ENCODE measurements at places on chromosomes 5 and 9.

DNA sequence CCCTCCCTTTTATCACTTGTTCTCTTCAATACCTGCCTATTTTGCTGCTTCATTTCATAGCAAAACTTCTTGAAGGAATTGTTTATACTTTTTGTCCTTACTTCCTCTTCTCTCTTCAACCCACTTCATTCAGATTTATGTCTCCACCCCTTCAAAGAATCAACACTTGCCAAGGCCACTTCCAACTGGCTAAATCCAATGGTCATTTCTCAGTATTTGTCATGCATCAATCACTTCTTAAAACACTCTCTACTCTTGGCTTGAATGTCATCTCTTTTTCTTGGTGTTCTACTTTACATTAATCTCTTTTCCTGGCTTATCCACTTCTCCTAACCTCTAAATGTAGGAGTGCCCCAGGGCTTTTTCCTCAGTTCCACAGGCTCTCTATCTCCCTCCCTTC, 8.3 kb upstream of the FCHO2 start:
- DNase-seq: no peak

GRCh38 chr5:175544586-175544985, 66.2 kb downstream of the SFXN1 start:
- DNase-seq: no peak

GRCh38 chr5:41809128-41809527, 61.1 kb downstream of the OXCT1 start:
- no peak for DNase-seq

- no peak for DNase-seq
Observed at GRCh38 chr5:132076202-132076830, 2.7 kb downstream of the CSF2 start.

- DNase-seq: no peak
Observed at GRCh38 chr5:107251151-107251550, 419.6 kb downstream of the EFNA5 start.

- DNase-seq: no peak
Observed at GRCh38 chr5:136076881-136077445, 48.2 kb downstream of the TGFBI start.

- DNase-seq: no peak
Observed at GRCh38 chr5:57416278-57416994, 66.2 kb downstream of the ACTBL2 start.

GRCh38 chr5:89534331-89534730, 651.3 kb upstream of the MEF2C start:
- DNase-seq: no peak

DNA sequence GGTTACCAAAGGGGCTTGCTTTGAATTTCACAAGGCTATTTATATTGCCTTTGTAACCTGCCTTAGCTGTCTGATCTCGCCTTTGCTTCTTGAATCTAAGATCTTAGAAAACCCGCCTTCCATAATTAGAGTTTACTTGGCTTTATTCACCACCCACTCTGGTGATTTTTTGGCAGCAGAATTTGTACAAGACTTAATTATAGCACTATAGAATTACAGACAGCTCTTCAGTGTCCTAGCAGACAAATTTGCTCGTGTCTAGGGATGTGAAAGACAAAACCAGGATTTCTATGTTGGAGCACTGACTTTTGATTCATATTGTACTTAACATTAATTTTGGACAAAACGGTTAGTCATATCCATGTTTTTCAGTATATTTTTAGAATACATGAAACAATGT, 306.6 kb downstream of the ADGRV1 start:
- no peak for DNase-seq

DNA sequence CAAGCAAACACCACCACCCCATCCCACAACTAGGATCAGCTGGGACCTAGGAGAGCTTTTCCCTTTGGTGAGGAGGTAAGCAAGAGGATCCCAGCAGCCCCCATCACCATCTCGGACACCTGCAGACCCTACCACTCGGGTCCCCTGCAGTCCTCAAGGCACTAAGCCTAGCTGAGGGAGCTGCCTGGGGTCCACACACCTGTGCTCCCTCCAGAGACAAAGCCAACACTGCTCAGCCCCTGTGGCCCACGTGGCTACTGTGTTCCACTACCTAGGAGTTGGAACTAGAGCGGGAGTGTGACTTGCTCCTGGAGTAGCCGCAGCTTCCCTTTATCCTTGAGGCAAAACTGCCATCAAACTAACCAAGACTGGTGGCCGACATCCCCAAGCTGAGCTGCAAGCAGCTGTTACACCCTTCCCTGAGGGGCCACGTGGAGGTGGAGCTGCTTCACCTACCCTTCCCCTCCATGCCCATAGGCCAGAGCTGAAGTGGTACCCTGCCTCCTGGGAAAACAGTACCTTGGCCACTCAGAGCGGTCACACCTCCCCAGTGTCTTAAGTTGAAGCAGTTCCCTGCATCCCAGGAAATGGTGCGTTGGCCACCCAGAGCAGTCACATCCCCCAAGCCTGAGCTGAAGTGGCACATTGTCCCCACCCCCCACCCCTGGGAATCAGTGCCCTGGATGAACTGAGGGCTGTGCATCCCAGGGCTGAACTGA, 205.5 kb downstream of the CACNA1B start:
- no peak for DNase-seq

Measured in H7 (cell line).